ENCODE measurements at places on chromosomes 12 and 14.

DNA sequence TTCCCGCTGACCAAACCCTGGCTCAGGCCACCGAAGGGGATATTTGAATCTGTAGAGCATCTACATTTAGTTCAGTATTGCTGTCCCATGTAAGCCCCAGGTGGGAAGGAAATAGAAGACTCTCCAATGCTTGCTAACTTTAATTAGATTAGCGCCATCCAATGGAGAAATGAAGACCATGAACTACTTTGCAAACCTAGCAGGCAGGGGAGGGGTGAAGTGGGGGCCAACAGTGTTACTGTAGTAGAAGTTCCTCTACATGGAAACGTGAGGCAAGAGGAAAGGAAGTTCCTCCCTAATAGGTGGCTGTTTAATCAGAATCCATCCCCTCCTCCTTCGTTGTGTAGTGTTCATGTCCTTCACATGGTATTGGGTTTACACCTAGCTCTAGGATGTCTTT is 9.3 kb upstream of the DENND5B start:
- DNase-seq = no peak

GRCh38 chr14:83975435-83975834 is 1554.5 kb upstream of the FLRT2 start:
- DNase-seq = no peak

DNA sequence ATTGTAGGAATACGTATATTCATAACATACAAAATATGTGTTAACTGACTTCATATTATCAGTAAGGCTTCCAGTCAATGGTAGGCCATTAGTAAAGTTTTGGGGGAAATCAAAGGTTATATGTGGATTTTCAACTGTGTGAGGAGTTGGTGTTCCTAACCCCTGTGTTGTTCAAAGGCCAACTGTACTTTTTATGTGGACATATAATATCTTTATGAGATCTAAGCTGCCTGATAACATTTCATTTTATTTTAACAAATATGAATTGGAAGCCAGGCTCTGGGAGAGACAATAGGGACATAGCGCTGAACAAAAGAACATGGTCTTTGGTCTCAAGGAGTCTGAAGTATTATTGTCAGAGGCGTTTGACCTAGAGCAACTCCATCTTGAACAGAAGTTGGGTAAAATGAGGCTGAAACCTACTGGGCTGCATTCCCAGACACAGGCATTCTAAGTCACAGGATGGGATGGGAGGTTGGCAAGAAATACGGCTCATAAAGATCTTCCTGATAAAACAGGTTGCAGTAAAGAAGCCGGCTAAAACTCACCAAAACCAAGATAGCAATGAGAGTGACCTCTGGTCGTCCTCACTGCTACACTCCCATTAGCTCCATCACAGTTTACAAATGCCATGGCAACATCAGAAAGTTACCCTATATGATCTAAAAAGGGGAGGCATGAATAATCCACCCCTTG is 147.2 kb downstream of the KSR2 start:
- no peak for DNase-seq

- DNase-seq = no peak
Measured at GRCh38 chr14:72651081-72651480, 242.8 kb downstream of the DPF3 start.

DNA sequence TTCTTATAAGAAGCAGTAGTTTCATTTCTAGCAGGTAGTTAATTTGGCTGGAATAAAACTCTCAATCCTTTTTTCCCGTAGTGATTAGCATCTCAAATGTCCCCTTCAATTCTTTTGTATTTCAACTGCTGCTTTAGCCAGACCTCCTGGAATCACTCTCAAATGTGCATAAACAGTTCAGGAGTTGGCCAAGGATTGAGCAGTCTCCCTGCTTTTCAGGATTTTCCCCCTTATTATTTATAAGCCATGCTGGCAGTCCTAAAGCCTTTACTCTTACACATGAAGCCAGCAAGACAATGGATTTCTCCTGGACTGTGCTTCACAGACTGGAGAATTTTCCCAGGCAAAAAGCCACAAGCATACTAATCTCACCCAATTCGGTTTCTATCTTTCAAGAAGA is 950.1 kb downstream of the VRK1 start:
- DNase-seq = no peak

- no peak for DNase-seq
Measured at GRCh38 chr14:92783813-92784431, 10.2 kb upstream of the GOLGA5 start.

DNA sequence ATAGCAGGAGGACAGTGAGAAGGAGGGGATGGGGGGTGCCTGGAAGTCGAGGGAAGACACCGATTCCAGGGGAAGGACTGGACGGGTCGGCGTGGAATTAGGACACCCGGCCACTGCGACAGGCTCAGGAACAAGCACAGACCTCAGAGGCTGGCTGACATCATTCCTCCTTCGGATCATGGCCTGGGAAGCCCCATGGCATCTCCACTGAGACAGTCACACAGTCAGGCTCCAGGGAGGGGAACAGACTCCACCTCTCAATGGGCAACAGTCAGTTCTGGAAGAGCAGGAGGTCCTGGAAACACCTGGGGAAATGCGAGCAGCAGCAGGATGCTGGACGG is 67.9 kb upstream of the FBRSL1 start:
- DNase-seq = no peak

GRCh38 chr12:129028844-129029243 is 175.6 kb downstream of the GLT1D1 start:
- no peak for DNase-seq

DNA sequence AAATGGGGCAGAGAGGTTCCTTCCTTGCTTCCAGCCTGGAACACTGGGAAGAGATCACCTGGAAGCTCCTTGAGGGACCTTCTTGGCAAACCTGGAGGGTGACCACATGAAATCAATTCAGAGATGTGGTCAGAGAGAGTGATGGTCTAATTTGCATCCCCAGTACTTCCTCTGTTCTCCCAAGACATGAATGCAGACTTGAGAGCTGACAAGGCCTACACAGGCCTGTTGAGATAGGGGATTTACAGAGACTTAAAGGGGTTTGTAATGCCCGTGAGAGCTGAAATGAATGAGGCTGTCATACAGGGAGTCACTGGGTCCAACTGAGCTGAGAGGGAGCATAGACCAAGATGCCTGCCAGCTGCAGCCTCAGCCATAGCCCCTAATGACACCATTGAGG is 45.1 kb downstream of the TMX1 start:
- no peak for DNase-seq

DNA sequence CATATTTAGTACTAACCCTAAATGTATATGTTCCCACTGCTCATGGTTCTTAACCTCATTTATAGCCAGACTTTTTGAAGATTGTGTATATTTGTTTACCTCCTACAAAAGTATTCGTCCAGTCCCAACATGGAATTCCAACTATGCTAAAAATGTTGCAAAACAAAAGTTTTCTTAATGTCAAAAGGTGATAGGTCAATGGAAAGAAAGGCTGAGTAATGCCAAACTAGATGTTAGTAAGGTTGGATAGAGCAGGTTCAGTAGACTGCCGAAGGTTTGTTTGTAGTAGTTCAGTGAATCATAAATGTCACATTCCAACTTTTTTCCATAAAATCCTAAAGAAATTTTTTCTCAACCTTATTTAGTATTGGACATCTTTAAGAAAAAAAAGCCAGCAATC is 874.5 kb downstream of the FLRT2 start:
- DNase-seq = no peak

GRCh38 chr12:47321436-47321835 is 241.7 kb upstream of the AMIGO2 start:
- no peak for DNase-seq

- no peak for DNase-seq
Measured at GRCh38 chr14:76268047-76268431, 107.9 kb upstream of the ESRRB start.

- no peak for DNase-seq
Measured at GRCh38 chr12:85509081-85509856, 229.2 kb downstream of the ALX1 start.

DNA sequence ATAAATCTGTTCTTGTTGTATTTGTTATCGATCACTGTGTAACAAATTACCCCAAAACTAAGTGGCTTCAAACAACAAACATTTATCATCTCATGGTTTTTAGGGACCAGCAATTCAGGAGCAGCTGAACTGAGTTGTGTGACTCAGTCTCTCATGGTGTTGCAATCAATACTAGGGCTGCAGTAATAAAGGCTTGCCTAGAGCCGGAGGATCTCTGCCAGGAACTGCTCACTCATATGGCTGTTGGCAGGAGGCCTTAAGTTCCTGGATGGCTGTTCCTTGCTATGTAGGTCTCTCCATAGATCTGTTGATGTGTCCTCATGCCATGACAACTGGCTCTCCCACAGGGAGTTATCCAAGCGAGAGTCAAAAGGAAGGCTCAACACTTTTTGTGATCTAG is 3.8 kb upstream of the PSMC6 start:
- no peak for DNase-seq

- DNase-seq = no peak
Measured at GRCh38 chr12:71155225-71155624, 2.6 kb downstream of the TSPAN8 start.

DNA sequence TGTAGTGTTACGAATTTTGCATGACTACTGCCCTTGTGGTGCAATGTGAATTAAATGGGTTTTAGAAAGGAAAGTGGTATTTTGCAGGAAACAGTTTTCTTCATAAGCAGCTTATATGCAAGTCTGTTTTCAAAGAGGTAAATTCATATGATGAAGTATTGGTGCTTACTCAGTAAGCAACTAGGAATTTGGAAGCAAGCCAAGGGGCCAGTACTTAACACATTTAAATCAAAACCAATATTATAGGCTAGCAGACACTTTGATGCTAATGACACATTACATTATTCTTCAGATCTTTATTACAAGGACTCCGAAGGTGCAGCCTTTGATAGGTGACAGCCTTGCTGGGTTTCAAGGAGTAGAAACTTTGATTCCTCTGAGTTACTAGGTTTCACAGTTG is 23.1 kb downstream of the MGAT4C start:
- no peak for DNase-seq

DNA sequence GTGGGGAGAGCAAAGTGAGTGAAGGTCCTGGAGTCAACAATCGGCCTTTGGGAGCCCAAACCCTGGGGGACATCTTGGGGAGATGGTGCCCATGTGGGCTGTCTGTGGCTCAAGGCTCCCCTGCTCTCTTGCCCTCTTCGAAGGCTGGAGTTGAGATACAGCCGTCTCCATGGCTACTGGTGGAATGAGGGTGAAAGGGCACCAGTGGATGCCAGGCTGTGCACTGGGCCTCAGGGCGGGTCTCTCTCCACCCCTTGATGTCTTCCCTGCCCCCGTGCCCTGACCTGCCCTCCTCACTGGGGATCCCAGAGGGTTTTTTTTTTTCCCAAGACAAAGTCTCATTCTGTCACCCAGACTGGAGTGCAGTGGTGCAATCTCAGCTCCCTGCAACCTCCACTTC is 2.0 kb upstream of the ANKRD9 start:
- no peak for DNase-seq

DNA sequence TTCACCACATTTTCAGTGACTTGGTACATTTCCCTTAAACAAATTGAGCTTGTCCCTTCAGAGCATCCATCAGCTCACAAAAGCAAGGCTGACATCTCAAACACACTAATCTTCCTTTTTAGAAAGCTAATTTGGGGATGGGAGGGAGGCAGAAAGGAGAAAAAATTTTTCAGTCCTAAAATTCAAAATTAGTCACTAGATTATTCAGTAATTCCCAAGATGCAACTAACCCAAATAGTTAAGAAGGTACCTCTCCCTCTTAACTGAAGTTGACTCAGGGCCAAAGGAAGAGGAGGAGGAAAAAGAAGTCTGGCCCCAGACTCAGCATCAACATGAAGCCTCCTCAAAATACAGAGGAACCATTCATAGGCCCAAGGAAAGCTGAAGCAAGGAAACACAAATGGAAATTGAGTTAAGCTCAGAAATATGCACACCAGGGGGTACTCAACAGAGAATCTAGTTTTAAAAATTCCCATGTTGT is 21.7 kb downstream of the CBX5 start:
- DNase-seq = no peak

DNA sequence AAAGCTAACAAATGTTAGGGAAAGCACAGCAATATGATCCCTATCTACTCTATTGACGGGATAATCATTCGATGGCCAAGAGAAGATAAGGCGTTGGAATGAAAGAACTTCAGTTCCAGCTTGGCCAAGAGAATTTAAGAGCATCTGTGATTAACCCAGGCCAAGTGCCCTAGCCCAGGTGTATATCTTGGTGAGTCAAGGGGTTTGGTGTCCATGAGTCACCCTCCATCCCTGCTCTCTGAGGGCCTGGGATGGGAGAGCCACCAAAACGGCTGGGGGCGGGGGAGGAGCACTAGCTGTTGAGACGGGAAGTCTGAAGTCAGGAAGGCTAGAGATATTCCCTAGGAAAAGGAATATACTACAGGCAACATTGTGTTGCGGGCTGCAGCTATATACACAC is 13.0 kb downstream of the TBPL2 start:
- DNase-seq = no peak

GRCh38 chr12:121138284-121138683 is 5.6 kb downstream of the P2RX7 start:
- no peak for DNase-seq

GRCh38 chr14:104178279-104178678 is 39.9 kb downstream of the KIF26A start:
- no peak for DNase-seq

GRCh38 chr12:113277511-113277910 is 56.2 kb downstream of the TPCN1 start:
- DNase-seq = no peak

DNA sequence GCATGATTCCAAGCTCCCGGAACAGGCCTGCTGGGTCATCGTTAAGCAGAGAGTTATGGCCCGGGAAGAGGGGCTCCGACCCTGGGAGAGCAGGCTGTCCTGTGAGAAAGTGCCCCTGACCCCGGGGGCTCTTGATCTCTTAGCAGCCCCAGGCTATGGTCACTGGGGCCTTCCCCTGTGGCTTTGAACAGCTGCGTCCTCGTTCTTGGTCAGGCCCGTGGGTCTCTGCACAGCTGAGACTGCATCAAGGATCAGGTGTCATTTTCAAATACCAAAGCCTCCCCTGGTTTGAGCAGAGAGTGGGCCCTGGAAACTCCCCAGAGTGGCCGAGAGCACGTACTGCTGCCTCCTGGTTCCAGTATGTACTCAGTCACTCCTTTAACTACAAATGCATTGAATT is 114.8 kb downstream of the ESRRB start:
- DNase-seq = no peak

Measured in stimulated activated CD8-positive, alpha-beta memory T cell treated with anti-CD3 and anti-CD28 coated beads, Interleukin-12 subunit alpha, Interleukin-12 subunit beta, amount 100 ng/mL, for 4 hours (primary cell).